ENCODE measurements at places on chromosomes 4 and X.

DNA sequence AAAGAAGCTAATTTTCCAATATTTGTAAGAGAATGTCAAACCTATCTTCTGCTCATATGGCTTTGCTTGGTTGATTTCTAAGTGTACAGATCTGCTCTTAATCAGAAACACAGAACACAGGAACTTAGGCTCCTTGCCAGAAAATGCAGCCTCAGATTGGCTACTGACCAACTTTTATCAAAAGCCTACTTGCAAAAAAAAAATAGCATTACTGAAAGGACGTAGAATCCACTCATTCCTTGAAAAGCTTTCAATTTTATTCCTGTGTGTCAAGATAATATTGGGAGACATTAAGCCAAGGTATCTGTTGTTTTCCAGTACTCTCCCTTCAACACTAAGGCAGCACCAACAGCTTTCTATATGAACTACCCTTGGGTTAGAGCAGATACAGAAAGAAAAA is 127.6 kb upstream of the INTU start:
- no peak for DNase-seq

GRCh38 chrX:85590638-85591037 is 211.2 kb upstream of the POF1B start:
- DNase-seq, result no peak

DNA sequence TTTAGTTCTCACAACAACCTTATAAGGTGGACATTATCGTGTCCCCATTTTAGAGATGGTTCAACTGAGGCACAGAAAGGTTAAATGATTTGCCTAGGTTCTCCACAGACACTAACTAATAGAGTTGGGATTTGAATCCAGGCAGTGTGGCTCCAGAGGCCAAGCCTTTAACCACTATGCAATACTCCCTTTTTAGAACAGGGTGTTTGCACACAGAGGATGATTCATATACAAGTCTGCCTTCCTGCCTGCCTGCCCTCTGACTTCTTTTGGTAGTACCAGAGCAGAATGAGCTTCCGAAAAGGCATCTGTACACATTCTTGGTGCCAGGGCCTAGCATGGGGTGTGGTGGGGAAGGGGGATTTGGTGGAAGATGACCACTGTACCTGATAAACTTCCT is 150.8 kb upstream of the ARHGEF9 start:
- DNase-seq, result no peak

DNA sequence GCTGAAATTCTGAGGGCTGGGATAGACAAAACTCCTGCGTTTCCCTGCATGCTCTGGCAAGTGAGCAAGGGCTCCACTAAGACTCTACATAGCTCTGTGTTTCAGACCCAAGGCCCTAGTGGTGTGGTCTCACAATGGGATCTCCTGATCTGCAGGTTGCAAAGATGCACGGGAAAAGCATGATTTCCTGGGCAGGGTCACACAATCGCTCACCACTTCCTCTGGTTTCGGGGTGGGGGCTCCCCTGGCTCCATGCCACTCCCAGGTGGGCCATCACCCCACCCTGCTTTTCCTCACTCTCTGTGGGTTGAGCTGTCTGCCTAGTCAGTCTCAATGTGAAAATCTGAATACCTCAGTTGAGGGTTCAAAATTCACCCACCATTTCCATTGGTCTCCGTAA is 111.5 kb downstream of the KLF8 start:
- DNase-seq, result no peak

DNA sequence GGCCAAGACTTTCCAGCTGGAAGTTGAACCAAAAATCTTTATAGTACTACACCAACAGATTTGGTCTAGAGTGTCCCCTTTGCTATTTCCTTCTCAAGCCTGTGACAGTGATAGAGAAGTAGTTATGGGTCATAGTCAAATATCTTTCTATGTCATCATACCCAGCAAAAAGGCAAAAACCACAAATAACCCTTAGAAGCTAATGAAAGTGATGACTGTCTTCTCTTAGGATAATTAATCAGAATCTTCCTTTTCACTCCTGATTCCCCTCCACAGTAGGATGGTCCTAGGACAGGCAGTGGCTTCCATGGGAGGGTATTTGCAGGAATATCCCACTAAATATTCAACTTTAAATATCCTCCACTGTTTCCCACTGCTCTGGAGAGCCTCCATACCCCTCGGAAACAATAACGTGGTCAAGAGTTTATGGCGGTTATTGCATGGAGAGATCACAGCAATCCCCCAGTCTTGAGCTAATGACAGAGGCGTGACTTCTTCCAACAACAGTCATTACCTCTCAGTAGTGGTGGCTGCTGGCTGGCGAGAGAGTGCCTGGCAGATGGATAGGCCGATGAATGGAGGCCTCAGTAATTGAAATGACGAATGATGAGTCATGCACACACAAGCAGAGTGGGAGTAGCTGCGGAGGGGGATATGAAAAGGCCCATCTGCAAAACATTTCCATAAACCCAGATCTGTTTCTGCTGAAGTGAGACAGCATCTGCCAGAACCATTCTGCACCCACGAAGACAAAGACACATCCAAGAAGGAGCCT is 154.9 kb downstream of the STK32B start:
- no peak for DNase-seq

- DNase-seq, result no peak
These were observed 375.4 kb upstream of the PITX2 start for GRCh38 chr4:110998320-110998719.

DNA sequence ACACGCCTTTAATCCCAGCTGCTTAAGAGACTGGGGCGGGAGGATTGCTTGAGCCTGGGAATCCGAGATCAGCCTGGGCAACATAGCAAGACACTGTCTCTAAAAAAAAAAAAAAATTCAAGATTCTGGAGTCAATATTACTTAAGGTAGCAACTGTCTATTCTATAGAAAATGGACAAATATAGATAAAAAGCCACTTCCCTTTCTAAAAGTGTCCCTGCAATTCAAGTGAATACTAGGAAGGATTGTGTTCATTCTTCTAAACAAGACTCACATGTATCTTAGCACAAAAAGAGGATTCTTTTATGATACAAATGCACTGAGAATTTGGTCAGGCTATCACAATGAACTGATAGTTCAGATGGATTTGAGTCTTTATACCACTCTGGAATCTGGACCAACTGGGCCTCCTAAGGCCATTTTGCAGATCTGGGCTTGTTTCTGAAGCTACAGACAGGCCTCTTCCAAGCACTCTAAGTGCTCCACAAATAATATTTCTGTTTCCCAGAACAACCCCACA is 7.0 kb downstream of the PKD2 start:
- no peak for DNase-seq

DNA sequence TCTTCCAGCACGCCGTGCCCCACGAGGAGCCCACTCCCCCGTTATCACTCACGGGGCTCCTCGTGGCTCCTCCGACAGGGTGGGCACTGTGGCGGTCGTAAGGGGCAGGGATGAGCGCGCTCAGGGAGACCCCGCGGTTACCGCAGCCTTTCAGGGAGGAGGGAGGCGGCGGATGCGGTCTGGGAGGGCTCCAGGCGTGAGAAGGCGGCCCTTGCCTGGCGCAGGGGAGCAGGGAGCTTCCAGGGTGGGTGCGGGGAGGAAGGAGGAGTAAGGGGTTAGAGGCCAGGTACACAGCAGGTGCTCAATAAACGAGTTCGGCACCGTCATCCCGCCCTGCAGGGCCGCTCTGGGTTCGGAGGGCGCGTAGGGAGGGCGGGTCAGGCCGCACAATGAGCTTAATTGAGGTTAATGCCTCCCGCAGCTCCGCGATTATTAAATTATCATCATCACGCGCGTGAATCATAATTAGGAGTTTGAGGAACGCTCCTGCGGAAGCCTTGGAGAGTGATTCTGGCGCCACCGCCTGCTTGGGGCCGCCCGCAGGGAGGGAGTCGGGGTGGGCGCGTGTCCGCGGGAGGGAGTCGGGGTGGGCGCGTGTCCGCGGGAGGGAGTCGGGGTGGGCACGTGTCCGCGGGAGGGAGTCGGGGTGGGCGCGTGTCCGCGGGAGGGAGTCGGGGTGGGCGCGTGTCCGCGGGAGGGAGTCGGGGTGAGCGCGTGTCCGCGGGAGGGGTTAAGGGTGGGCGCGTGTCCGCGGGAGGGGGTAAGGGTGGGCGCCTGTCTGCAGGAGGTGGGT is 7.6 kb upstream of the NKX1-1 start:
- no peak for DNase-seq

GRCh38 chr4:90186229-90186628 is 59.0 kb downstream of the CCSER1 start:
- no peak for DNase-seq

- no peak for DNase-seq
These were observed 59.3 kb downstream of the HADH start for GRCh38 chr4:108048997-108049396.

- peak; percentile 15 for DNase-seq
These were observed 133.6 kb upstream of the GIMD1 start for GRCh38 chr4:106502106-106502699.

- peak; percentile 44 for DNase-seq
These were observed 578 bp downstream of the CHIC2 start for GRCh38 chr4:54063737-54064316.

- DNase-seq, result no peak
These were observed 111.4 kb upstream of the KLHL13 start for GRCh38 chrX:118228041-118228440.

- no peak for DNase-seq
These were observed 122.4 kb downstream of the BCOR start for GRCh38 chrX:39975101-39975925.

DNA sequence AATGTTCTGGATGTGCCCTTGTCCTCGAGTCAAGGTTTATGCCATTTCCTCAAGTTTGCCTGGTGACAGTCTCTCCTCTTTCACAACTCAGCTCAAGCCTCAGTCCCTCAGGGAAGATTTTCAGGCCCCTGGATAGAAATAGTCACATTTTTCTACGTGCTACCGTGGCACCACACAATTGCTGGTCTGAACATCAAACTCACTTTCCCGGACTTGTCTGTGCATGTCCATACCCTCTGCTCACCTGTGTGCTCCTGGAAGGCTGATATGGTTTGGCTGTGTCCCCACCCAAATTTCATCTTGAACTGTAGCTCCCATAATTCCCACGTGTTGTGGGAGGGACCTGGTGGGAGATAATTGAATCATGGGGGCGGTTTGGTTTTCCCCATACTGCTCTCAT is 129.7 kb downstream of the HS3ST1 start:
- DNase-seq, result no peak

DNA sequence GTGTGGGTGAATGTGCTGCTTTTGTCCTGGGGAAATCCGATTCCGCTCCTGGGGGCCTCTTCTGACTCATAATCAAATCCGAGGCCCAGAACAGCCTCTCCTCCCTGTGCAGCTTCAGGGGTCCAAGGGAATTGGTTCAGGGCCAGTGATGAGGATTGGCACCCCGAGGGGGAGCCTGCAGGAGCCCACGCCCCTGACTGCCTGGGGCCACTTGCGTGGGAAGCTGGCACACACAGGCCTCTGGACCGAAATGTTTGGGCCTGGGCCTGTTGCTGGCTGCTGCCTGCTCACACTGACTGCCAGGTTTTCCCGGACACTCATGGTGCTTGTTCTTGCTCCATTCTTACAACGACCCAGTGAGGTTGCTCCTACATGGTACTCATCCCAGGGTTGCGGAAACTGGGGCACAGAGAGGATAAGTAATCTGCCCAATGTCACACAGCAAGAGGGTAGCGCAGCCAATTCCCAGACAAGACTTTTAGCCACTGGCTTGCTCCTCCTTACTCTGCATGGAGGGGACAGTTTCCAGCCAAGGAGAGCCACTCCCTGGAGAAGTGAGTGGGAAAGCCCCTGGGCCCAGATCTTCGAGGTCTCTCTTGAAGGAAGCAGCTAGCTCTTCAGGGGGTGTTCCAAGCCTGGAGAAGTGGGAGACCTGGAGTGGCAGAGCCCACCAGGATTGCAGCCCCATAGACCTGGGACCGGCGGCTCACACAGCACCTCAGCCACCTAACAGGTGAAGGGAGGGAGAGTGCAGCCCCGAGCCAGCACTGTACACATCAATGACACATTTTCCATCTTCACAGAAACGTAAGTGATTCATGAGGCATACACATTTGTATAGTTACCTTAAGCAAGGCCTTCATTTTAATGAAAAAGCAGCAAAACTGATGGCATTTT is 20.3 kb downstream of the CFAP99 start:
- DNase-seq, result no peak

GRCh38 chr4:95181243-95181995 is 367.4 kb downstream of the UNC5C start:
- DNase-seq, result no peak

All from CD4-positive, CD25-positive, alpha-beta regulatory T cell (primary cell).